ENCODE measurements at places on chromosomes 4 and X. TPM values are rescaled to one million over a fixed set of nuclear protein-coding genes. Genes with fewer than 3 reads are reported as not detected.

GRCh38 chr4:3202836-3203820 lies 45.8 kb upstream of the MSANTD1 start:
- no peak for DNase-seq

GRCh38 chr4:168220893-168221292 lies 97.7 kb downstream of the DDX60 start:
- no peak for DNase-seq

GRCh38 chrX:66017659-66018170 lies 22.2 kb downstream of the VSIG4 start:
- no peak for DNase-seq

Gene PRSS48
- not detected for polyA plus RNA-seq

GRCh38 chr4:1666391-1666790 lies 17.7 kb downstream of the FAM53A start:
- no peak for DNase-seq

DNA sequence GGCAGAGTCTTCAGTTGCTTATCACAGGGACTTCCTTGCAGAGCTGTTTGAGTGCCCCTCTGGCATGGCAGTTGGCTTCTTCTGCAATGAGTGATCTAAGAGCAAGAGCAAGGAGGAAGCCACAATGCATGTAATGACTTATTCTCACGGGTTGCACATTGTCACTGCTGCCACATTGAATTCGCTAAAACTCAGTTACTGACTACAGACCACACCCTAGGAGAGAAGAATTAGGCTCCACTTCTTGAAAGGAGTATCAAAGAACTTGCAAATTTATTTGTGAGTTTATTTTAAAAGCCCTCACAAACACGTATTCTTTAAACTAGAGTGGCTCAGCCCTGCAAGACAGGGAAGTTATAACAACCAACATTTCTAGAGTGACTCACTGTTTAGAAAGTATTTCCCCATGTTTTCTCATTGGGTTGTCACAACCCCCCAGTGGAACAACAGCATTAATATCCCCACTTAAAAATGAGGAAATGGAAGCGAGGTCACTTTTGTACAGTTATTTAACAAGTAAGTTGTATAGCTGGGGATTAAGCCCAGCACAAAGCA lies 32.4 kb upstream of the RBPJ start:
- DNase-seq: no peak

DNA sequence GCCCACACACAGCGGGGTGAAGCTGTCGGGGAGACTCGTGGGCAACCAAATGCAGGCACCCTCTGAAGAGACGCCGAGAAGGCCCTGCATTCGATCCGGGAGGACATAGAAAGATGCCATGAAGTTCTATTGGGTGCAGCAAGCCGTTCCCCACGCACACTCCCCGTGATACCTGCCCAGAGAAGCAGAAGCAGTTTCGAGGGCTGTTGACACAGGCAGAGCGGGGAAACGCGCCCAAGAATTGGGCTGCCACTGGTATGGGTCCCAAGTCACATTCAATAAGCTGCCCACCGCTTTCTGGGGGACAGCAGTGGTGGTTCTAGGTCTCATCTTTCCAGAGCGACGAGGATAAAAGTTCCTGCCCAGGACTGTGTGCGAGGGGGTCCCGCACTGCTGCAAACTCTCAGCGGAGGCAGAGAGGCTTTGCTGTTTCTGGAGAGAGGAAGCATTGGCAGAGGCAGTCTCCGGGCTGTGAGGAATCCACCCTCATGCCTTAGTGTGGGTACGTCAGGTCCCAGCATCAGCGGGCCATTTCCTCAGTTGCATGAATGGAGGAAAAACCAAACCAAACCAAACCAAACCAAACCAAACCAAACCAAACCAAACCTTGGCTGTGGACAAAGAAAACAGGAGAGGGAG lies 10.1 kb downstream of the PITX2 start:
- DNase-seq: no peak

GRCh38 chr4:102858828-102859464 lies 9.8 kb upstream of the CISD2 start:
- no peak for DNase-seq

- DNase-seq: no peak
These were observed 9.9 kb downstream of the FHIP1A start for GRCh38 chr4:151418856-151419255.

DNA sequence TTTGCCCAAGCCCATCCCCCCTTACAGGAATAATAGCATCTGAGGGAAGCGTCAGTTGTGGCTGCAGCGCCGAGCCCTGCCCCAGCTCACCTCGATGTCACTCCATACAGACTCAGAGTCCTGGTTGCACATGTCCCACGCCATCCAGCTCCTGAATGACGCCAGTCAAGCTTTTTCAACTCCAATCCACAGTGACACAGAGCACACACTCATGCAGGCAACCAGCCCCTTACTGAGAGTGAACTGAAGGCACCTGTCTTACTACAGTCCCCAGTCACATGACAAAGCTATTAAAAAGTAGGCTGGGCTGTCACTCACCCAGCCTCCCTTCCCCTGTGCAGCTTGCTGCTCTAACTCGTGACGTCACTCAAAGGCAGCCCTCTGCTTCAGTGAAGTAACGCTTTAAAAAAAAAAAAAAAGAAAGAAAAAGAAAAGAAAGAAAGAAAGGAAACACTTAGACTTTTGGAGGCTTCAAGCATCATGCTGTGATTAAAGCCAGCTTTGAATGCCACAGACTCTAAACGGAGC lies at the start of gene PPARGC1A:
PPARGC1A (minus strand) TSS at position 234 of the 528 bp plus-strand sequence; CDS start at position 144, 90 bp downstream.
- DNase-seq: peak; percentile 81

DNA sequence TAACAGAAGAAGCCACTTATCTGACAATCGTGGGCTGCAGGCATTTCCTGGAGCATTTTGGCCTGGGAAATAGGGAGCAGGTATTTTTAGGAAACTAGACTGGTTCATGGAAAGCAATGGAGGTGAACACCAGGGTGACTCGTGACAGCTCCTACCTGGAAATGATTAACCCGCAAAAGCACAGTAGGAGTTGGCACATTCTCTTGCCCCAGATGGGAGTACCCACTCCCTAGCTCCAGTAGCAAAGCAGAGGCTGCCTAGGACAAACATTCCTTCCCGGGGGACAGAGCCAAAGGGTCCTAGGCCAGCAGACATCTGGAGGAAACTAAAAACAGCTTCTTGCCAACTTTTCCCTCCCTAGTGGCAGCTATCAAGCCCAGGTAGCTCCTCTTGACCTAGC lies 29.0 kb downstream of the RTL5 start:
- no peak for DNase-seq

Gene MEPE
- polyA plus RNA-seq: not detected

Gene ZNF711
- polyA plus RNA-seq: 74.8 TPM

DNA sequence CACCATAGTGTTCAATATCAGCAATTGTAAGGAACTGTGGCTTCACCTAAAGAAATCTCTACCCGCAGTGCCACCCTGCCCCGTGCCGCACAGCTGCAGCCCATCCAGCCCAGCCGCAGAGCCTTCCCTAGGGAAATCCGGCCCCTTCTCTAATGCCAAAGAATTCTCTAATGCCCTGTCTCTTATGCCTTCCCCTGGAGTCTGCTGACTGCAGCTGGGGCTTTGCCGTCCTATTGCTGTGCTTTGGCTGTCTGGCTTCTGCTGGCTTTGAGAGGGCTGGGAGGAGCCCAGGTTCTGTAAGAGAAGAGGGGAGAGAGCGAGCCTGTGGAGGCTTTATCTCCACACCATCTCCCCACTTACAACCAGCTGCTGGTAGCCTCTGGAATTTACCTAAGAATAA lies 85.9 kb upstream of the HELT start:
- DNase-seq: no peak

GRCh38 chr4:38136604-38137003 lies 176.4 kb downstream of the PTTG2 start:
- no peak for DNase-seq

Data from renal pelvis (tissue), 12 donors.